Heart left ventricle (tissue), 16 donors: ENCODE measurements at places on chromosomes 5 and 9. TPM values are rescaled to one million over a fixed set of nuclear protein-coding genes. Genes with fewer than 3 reads are reported as not detected.

DNA sequence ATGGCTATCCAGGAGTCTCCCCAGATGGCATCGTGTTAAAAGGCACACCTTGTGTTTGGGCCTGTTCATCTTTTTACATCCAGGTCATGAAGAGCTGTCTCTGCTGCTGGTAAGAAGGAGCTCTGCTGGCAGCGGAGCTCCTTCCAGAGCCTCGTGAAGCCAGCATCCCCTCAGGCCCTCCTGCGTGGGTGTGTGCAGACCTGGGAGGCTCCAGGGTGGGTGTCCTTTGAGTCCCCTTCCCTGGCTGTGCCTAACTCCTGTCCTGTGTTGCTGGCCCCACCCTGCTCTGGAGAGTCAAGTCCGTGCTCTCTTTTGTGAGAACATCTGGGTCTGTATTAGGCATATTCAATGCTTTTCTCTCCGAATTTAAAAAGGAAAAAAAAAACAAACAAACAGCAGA, 149.6 kb upstream of the IRX2 start:
- no peak for DNase-seq

DNA sequence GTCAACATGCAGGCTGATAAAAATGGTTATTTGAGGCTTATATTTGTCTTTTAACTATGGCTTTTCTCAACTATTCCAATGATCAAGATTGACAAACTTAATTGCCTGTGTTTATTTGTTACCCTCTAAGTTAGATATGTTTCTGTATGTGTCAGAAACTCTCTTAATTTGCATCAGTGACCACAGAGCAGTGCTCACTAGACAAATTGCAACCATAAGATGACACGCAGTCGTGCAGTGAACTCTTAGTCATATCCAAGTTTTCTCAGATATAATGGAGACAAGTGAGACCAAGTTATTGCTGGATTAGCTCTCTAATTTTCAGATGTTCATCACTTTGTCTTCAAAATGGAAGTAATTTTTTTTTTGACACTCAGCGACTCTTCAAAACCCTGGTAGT, 342.2 kb upstream of the RFX3 start:
- no peak for DNase-seq

DNA sequence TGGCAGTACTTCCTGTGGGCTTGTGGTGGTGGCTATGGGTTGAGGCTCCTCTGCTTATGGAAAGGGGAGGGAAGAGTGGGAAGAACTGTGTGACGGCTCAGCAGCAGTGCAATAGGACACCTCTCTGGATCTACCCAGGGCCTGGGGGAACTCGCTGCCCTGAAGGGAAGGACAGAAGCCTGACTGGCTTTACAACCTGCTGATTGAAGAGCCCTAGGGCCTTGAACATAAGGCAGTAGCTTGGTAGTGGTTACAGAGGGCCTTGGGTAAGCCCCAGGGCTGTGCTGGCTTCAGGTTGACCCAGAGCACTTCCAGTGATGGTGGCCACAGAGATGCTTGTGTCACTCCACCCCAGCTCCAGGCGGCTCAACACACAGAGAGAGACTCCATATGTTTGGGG, 5.5 kb downstream of the CCIN start:
- no peak for DNase-seq

DNA sequence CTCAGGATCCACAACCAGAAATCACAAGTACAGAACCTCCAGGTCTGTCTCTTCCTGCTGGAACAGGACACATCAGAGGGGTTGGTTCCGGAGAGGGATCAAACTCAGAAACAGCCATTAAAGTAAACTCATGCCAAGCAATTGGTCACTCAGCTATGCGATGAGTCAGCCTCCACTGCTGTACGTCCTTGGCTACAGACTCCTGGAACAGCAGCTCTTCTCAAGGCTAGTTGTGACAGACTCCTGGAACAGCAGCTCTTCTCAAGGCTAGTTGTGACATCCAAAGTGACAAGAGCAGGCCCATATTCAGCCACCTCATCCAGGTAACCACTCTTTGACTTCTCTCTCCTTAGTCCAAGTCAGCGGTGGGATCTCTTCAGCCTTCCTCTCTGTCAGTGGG, at the start of gene SPINK13:
Gene SPINK13 (plus strand): TSS at position 229 of the 400 bp plus-strand sequence. CDS start 1,279 bp downstream, outside the sequence.
- DNase-seq: no peak

- DNase-seq: peak; percentile 89
Measured at GRCh38 chr9:83304686-83305085, 233.5 kb downstream of the FRMD3 start.

DNA sequence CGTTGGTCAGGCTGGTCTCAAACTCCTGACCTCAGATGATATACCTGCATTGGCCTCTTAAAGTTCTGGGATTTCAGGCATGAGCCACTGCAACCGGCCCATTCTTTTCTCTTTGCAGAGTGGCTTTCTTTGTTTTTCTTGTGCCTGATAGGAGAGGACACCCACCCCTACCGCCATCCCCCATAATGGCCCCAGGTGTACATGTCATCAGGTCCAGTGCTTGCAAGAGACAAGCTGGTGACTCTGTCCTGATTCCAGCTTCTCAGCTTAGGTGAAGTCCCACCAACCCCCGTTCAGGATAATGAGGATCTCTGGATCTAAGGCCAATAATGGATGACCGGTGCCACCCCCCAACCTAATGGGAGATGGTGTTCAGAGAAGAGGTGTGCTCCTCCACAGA, 2.3 kb upstream of the AIF1L start:
- no peak for DNase-seq

DNA sequence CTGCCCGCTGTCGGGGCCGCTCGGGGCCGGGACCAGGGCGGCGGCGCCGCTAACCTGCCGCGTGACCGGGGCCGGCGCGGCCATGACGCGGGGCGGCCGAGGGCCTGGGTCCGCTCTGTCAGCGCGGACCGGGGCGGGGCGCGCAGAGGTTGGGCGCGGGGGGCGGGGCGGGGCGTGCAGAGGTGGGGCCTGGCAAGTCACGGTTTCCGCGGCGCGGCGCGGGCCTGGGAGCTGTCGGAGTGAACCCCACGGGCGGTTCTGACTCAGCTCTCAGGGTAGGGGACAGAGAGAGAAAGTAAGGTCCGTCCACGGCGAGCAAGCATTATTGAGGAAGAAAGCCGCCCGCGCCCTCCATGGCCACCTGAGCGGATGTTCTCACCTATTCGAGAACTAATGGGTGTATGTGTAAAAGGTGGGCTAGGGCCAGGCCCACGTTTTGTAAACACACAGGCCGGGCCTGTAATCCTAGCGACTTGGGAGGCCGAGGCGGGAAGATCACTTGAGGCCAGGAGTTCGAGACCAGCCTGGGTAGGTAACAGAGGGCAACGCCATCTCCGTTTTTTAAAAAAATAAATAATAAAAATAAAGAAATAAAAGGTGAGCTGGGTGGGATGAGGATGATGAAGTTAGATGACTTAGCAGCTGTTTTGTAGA, at the start of gene PRXL2C:
Gene PRXL2C (minus strand): TSS at position 120 of the 654 bp plus-strand sequence. CDS start 36 bp downstream, at position 84.
- DNase-seq: peak; percentile 91

DNA sequence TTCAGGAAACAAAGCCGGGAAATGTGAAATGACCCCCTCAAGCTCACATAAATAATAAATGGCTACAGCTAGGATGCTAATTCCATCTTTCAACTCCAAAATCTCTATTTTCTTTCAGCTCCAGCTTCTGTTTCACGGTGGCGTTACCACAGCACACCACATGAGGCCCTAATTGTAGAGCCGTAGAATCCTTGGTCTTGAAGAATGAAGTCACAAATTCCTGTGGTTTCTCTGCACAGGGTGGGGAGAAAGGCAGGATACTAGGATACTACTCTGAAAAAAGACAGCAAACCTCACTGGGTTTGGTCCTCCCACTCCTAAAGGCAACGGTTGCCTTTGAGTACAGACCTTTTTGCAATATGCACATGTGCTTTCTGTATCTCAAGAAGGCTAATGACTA, 13.9 kb upstream of the RARS1 start:
- DNase-seq: no peak

DNA sequence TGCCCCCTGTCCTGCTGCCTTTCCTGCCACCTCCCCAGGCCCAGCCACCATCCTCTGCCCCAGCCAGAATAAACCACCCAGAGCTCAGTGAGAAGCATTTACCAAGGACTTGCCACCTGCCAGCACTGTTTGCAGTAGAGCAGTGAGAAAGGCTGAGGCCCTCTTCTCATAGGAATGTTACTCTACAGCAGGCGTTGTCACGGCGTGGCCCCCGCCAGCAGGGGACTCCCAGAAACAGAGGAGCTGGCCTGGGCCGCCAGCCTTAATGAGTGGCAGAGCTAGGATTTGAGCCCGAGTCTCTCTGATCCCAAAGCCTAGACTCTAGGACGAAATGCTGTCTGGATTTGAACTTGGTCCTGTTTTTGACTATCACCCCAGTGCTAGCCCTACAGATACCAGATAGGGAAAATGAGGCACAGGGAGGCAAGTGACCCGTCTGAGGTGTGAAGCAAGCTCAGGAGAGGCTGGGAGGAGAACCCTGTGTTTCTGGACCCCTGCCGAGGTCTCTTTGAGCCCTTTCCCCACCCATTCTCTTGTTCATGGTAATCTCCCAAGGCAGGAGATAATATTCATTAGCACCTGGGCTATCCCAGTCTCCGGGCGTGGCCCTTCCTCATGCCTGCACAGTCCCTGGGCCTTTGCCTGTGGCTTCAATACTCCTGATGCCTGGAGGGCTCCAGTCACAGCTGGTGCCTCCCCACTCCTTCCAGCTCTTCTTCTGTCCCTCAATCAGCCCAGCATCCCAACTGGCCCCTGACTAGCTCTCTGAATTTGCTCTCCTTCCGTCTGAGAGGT, 30.7 kb downstream of the HRH2 start:
- DNase-seq: peak; percentile 25

DNA sequence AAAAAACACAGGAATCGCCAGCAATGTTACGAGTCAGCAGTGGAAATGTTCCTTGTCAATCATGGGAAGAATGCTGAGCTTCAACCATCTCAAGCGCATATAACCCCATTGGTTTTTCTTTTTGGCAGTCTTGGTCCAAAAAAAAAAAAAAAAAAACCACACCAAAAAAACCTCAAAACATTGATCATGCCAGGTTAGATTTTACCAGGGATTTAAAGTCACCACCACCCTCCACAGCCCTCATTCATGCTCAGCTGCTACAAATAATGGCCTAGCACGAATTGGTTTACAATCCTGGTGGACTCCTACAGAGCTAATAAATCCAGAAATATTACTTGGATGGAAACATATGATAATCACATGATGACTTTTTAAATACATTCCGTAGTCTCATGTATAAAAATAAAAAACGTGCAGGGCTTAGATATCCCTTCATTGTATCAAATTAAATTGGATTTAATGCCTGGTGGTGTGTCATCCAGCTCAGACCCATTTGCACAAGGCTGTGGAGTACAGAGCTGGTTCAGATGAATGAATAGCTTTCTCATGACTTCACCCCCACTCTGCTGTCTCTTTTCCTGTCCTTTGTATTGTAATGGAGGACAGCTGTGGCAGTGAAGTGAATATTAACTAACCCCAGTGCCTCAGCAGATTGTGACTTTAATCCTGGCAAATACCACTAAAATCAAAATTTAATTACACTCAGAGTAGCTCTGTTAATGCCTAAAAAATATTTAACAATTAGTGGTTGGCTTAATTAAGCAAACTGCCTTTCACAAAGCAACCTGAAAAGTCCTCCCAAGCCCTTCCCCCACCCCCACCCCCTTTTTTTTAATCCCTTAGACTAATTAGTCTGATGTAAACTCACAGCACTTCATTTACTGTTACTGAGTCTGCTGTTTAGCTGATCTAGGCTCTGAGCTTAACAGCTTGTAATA, 626.5 kb upstream of the ZNF608 start:
- DNase-seq: no peak

GRCh38 chr9:36878986-36879982, 154.8 kb downstream of the PAX5 start:
- DNase-seq: no peak

The KYAT1 gene
- 11.5 TPM for polyA plus RNA-seq

The PAPPA gene
- polyA plus RNA-seq: 2.5 TPM

The GBGT1 gene
- polyA plus RNA-seq: 7.0 TPM

The DOCK8 gene
- polyA plus RNA-seq: 1.3 TPM
